Activated CD4-positive, alpha-beta T cell treated with anti-CD3 and anti-CD28 coated beads, Interleukin-2, amount 10 ng/mL, durations not matched to agents 24 days and 14 days (primary cell): ENCODE measurements at places on chromosomes 5 and 9. TPM values are rescaled to one million over a fixed set of nuclear protein-coding genes. Genes with fewer than 3 reads are reported as not detected.

CKMT2 gene
- not detected in 2 replicates for total RNA-seq

SLC36A2 gene
- not detected in 2 replicates for total RNA-seq

RMI1 gene
- 28.9 and 29.3 TPM in 2 replicates for total RNA-seq

F12 gene
- 2.7 and 2.8 TPM in 2 replicates for total RNA-seq

SERF1A gene
- total RNA-seq: 7.3 and 8.8 TPM in 2 replicates

GDNF gene
- total RNA-seq: 0.16 and 0.38 TPM in 2 replicates

GRM6 gene
- total RNA-seq: not detected in 2 replicates

CSF2 gene
- total RNA-seq: 1,084 and 1,122 TPM in 2 replicates

SLC25A2 gene
- 0.14 and 0.23 TPM in 2 replicates for total RNA-seq

SLCO6A1 gene
- total RNA-seq: not detected in 2 replicates

RNF183 gene
- total RNA-seq: 0.12 TPM in 1 of 2 replicates, not detected in the other

PIP5K1B gene
- 56.6 and 58.8 TPM in 2 replicates for total RNA-seq

ARL14EPL gene
- not detected in 2 replicates for total RNA-seq

NR5A1 gene
- total RNA-seq: not detected in 2 replicates

FBP2 gene
- total RNA-seq: not detected in 2 replicates

SMIM33 gene
- 0.37 and 0.38 TPM in 2 replicates for total RNA-seq
